ENCODE measurements at places on chromosomes 2 and 18.
A peak's percentile ranks its signal among the peaks of the same experiment; 100 is the strongest.

- DNase-seq = no peak
These were observed 135.9 kb downstream of the ABCA12 start for GRCh38 chr2:215002500-215002899.

DNA sequence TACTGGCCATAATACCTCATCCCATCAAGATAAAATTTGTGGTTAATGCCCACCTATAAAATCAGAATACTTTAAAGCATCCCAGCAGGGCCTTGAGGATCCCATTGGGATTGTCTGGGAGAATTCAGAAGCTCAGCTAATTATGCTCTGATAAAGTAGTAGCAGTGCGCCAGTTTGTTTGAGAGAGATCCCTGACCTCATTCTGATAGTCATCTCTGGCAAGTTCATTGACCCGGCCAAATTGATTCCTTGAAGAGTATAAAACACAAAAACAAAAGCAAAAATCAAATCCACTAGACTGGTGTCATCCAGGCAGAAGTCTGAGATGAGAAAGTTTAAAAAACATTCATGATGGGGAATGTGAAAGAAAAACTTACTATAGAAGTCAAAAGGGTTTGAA lies 14.1 kb downstream of the ABCG5 start:
- DNase-seq = no peak

- no peak for DNase-seq
These were observed 315.6 kb downstream of the INSIG2 start for GRCh38 chr2:118403658-118404451.

GRCh38 chr18:24613896-24614640 lies 153.6 kb downstream of the HRH4 start:
- no peak for DNase-seq

GRCh38 chr2:159076241-159076640 lies 107.8 kb downstream of the TANC1 start:
- no peak for DNase-seq

DNA sequence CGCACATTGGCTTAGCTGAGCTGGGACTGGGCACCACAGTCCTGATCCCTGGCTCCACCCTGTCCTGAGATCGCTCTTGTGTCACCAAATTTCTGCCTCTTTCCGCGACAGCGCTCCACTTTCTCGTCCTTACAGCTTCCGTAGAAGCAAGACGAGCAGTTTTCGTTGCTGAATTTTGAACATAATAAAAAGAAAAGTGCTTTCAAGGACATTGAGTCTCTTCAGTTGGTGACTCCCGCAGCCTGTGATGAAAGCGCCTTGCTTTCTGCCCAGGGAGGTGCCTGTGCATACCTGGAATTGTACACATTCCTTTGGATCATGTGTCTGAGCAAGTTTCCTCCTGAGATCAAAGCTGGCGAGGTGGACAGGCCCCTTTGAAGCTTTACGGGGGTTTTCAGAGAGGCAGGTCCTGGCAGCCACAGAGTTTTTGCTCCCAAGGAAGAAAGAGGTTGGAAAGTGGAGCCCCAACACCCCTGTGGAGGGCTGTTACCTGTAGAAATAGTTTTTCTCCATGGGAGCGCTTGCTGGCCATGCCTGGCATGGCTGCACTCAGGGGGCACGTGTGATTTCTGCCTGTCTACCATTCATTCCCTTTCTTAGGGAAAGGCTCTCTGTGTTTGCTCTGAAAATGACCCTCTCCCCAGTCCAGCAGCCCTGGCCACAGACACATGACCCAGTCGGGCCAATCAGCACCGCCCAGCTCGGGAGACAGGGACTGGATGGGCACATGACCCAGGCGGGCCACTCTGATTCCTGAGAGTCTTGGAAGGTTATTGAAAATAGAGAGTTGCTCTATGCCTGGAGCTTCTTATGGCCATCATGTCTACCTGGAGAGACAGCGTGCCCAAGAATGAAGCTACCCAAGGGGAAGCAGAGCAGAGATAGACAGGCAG lies 115.6 kb upstream of the OTOS start:
- no peak for DNase-seq

DNA sequence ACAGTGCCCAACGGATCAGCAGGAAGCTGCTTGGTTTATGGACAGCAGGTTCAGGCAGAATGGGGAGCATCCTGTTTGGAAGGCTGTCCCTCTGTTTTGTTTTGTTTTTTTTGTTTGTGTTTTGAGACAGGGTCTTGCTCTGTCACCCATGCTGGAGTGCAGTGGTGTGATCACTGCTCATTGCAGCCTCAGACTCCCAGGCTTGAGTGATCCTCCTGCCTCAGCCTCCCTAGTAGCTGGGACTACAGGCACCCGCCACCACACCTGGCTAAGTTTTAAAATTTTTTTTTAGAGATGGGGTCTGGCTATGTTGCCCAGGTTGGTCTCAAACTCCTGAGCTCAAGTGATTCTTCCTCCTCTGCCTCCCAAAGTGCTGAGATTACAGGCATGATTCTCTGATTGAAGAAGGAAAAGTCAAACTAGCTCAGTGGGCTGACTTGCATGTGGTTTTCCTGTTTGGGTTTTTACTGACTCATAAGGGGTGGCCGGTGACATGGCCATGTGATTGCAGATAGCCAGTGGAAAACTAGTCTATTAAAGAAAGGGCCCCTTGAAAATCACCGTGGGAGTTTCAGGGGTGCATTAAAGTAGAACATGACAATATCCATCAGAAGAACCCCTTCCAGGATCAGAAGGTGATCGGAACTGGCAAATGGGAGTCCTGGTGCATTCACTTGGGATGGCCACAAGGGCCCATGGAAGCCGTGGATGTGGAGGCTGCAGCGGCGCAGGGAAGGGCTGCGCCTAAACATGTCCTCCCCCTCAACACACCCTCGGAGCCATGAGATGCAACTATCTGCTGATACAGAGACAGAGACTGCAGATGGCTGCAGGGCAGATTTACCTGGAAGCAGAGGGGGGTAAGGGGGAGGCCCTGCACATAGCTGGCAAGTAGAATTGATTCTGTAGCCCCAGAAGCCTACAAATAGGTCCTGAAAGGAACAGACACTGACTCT lies 26.5 kb downstream of the AQP12B start:
- no peak for DNase-seq

DNA sequence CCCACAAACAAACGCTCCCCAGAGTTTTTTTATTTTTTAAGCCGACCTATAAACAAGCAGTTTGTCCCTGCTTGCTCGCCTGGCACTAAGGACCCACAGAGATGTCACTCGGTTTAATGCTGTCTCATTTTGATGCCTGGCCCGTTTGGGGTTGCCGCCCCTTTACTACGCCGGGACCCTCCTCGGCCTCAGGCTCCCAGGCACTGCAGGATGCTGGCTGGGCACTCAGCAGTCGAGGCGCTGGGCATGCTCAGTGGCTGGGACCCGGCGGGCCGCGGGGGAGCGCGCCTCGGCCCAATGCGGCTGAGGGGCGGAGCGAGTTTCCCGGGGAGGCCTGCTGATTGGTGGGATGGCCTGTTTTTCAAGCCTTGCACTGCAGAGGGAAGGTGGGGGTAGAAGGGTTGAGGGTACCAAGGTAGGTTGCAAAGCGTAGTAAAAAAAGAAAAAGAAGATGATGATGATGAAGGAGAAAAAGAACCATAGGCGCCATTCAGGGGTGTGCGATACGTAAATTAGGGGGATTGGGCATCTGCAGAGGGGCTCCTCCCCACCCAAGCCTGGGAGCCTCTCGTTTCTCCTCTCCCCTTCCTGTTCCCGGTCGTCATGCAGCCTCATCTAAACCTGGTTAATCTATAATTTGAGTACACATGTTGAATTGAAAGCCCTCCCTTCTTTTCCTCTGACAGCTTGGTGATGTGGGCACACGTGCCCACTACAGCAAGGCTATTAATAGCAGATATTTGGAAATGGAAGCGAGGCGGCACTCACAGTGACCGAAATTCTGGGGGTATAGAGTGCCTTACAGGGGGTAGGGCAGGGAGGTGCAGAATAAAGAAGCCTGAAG lies 1.5 kb upstream of the IRS1 start:
- DNase-seq = peak; percentile 61

GRCh38 chr2:106876699-106877098 lies 9.3 kb downstream of the ST6GAL2 start:
- no peak for DNase-seq

- DNase-seq = no peak
These were observed 110.6 kb upstream of the PXDN start for GRCh38 chr2:1854729-1855547.

DNA sequence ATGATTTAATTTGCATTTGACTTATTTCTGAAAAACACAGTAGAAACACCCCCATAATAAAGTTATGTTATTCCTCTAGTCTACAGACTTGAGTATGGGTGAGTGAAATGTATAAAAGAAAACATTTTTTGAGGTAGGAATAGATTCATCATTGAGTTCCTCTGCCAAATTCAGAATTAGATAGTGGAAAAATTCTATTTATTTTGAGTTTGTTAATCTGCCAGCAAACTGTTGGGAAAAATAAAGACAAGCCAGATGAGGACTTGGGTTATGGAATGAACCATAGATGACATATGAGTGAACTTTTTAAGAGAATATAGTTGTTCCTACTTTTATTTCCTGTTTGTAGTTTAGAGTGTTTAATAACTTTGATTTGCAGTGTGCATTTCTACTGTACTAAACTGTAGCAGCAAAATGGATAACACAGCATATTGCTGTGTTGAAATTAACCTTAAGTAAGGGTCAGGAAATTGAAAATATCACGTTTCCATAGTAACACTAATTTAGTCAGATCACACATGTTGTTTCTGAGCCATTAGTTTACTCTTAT lies 35.6 kb upstream of the PNPT1 start:
- DNase-seq = no peak

DNA sequence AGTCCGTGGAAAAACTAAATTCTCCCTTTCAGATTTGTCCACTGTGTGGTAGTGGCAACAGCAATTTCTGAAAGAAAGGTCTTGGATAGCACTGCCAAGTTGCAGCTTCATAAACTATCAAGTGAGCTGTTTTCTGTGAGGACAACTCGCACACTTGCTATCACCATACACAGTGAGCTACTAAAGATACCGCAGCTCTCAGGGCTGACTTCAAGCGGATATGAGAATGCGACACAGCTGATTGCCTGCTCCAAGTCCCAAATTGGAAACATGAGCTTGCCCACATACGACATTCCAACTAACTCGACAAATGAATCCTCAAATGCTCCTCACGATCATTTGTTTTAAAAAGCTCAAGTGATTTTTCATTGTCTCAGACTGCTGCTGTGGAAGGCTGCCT lies 46.2 kb downstream of the E2F6 start:
- no peak for DNase-seq

- DNase-seq = no peak
These were observed 5.3 kb upstream of the IL18R1 start for GRCh38 chr2:102350137-102350793.

- DNase-seq = no peak
These were observed 30.5 kb downstream of the KDM3A start for GRCh38 chr2:86471637-86472036.

- DNase-seq = no peak
These were observed 83.7 kb upstream of the GALNT5 start for GRCh38 chr2:157173740-157174184.

- DNase-seq = no peak
These were observed 219.8 kb downstream of the RAD51AP2 start for GRCh38 chr2:17298453-17298852.
